ENCODE measurements at places on chromosomes 6 and 20. TPM values are rescaled to one million over a fixed set of nuclear protein-coding genes. Genes with fewer than 3 reads are reported as not detected.

The TSPYL4 gene
- total RNA-seq, result 2.9 TPM

The IL17F gene
- not detected for total RNA-seq

The NMBR gene
- not detected for total RNA-seq

The MYCT1 gene
- total RNA-seq, result 0.03 TPM

The TMEM151B gene
- total RNA-seq, result 0.05 TPM

The VWA7 gene
- 2.0 TPM for total RNA-seq

The ESR1 gene
- not detected for total RNA-seq

The KIFC1 gene
- total RNA-seq, result 47.9 TPM

The SLC22A16 gene
- not detected for total RNA-seq

The DEFB132 gene
- not detected for total RNA-seq

The BTN3A1 gene
- total RNA-seq, result 3.7 TPM

The HLA-DOB gene
- 0.19 TPM for total RNA-seq

The TSPO2 gene
- not detected for total RNA-seq

The CNR1 gene
- total RNA-seq, result 0.55 TPM

The TAF11 gene
- 18.8 TPM for total RNA-seq

The PRL gene
- not detected for total RNA-seq

All from A549 treated with CORT108297 at 1 μM for 4 hours (cell line).